ENCODE measurements at places on chromosomes 7 and 10.

- DNase-seq = no peak
These were observed 172.6 kb upstream of the SP8 start for GRCh38 chr7:20959281-20959680.

- no peak for DNase-seq
These were observed 37.7 kb downstream of the CFAP58 start for GRCh38 chr10:104391150-104391968.

DNA sequence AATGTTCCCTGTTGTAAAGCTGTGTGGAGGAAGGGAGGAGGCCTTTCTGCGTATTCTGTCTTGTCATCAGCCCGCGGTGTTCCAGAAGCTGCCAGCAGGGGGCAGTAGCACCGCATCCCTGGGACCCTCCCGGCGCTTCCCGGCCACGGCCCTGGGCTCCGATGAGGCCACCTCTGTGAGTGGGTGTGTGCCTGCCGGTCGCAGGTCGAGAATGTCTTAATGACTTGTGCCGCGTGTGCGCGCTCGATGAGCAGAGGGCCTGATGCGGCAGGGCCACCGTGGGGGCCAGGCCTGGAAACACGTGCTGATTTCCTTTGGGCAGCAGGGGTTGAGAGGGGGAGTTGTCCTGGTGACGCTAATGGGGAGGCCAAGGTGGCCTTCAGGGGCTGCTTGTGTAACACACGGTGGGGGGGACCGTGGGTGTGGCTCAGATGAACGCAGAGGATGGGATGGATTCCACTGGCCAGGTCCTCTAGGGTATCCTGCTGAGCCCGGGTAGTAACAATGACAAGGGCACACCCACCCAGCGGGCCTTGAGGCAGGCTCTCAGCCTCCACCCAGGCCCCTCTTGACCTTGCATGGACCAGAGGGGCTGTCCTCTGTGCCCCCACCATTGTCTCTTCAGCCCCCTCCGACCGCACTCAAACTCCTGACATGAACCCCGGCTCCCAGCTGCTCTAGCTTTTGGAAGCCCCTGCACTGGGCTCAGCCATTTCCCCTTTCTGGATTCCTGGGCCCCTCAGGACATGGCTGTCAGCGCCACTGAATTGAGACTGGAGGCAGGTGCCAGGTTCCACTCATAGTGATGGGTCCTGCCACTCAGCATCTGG, 135.9 kb upstream of the PODXL start:
- DNase-seq = peak; percentile 31

GRCh38 chr7:82335001-82335400, 108.6 kb downstream of the CACNA2D1 start:
- no peak for DNase-seq

DNA sequence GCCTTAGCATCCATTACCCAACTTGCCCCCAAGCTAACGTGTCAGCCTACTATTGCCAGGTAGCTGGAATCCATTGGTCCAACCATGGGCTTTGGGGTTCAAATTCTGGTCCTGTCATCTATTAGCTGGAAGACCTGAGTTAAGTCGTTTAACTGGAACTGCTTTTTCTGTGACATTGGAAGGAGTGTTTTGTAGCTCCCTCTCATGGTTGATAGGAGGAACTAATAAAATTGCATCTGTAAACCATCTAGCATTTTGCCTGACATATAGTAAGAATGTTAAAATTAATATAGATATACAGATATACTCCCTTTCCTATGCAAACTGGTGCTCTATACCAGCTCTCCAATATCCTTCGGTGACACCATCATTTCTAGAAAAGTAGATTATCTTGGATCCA, 23.8 kb upstream of the SLF2 start:
- no peak for DNase-seq

DNA sequence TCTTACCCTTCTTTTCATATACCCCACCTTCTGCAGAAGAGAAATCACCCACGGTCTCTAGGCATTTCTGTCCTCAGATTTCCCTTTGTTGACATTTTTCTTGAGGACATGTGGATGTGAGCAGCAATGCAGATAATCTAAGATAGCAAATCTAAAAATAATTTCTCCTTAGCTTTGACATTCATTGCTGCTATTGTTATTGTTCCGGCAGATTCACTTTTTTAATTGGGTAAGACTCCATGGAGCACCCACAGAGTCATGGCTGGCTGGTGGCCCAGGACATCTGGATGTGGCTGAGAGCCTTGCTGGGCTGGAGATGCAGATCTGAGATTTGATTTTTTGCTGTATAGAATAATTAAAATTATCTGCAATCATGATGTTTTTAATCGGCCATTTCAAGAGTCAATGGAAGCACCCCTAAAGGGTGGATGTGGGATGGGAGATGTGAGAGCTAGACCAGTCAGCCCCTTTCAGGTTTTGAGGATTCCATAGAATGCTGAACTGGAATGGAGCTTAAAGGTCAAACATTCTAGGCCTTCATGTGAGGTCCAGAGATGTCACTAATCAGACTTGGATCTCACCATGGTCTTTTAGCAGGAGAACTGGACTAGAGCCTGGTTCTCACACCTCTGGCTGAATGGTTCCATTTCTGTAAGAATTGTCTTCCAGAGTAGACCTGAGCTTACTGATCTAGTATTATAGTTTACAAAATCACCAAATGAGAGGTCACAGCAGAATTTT, 37.5 kb downstream of the TAS2R41 start:
- DNase-seq = no peak

GRCh38 chr7:105496521-105496920, 25.6 kb downstream of the PUS7 start:
- DNase-seq = no peak

DNA sequence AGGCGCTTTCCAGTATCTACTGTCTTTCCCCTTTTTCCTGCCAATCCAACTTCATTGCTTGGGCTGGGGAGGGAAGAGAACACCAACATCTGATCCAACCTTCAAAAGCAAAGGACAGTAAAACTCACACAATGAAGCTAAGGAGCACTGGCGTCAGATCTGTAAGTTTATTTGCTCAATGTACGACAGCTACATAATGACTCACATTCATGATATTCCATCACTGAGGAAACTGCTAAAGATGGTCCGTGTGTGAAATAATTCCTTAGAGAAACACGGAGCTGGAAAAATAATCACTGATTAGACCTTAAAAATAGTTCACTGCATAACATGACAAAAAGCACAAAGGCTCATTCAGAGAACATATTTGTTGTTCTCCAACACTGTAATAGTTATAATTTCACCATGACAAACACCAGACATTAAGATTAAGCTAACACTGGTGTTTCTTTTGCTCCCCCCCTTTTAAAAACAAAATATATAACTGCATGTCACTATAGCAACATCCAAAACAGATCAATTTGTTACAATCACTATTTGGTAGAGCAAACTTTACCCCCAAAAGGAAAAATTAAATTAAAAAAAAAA, 24.3 kb downstream of the HSPB1 start:
- DNase-seq = no peak

DNA sequence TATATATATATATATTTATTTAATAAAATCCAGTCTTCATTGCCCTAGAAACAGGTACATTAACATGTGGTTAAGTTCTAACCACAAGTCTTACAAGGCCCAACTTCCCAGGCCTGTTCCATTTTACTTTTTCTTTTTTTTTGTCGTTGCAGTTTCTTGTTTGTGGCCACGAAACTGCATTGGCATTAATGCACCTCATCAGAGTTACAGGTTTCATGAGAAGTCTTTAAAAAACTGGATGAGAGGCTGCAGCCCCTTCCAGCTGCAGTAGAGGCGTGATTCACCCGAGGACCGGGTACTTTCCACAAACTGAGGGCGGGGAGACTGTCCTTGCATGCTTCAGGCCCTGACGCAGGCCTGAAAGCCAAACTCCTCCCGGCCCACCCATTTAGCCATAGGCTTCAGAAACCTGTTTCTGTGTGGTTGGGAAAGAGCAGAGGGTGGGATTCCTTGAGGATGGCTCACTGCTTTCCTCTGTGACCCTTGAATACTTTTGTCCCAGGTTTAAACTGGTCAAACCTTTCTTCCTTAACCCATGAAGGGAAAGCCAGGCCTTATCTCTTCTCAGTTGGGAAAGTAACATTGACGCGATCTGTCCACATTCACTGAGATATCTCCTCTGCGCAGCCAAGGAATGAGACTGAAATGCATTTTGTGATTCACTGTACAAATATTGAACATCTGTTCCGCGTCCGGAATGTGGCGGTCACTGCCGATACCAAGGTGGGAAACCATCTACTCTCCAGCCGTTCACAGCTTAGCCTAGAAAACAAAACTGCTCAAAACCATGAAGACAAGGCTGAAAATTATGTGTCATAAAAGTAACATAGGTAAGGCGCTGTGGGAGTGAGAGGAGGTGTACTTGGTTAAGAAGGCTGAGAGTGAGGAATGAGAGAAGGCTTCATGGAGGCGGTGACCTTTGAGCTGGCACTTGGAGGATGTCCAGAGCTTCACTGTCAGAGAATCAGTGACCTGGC, 311.7 kb downstream of the GATA3 start:
- no peak for DNase-seq

- DNase-seq = no peak
These were observed 106.1 kb upstream of the HABP2 start for GRCh38 chr10:113446739-113447138.

DNA sequence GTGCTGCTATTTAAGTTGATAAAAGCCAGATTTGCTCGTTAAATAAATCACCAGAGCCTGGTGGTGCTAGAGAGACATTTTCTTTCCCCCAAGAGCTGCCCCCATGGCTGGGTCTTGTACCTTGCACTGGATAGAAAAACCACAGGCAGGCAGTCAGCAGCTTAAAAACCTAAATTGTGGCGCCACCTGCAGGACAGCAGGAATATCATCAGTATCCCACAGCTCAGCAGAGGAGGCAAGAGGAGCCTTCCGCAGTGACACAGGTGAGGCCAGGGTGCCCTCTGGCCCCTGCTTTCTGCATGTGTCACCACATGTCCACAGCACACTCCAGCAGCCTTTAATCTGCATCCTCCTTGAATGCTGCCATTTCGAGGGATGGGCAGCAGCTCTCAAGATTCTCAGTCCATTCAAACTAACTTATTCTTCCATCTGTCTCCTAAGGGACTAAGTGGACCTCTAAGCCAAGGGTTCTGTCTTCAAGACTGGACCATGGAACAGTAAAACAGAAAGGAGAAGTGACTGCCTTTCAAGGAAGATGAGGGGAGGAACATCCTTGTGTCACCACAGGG, 4.5 kb upstream of the PLXNA4 start:
- DNase-seq = peak; percentile 73

DNA sequence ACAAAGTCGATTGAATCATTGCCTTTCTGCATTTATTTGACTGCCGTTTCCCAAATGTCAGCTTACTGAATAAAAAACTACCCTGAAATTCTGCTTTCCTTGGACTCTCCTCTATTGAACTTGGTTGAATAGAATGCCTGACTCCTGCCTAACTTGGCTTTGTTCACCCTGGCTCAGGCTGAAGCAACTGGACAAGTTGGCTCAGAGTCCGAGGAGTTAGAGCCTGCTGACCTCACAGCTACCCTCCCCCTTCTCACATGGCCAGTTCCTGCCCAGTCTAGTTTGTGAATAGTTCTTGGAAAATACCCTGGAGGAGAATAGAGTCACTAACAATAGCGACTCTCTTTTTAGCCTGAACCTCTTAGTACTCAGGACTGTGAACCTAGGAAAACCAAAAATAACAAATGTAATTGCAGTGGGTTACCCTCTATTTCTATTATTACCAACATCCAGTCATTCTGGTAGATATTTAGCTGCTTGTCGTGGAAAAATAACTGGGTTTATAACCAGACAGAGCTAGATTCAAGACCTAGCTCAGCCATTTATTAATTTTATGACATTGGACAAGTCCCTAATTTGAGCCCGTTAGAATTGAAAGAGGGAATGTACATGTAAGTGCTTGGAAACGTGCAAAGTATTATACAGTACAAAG, 17.3 kb upstream of the NRBF2 start:
- peak; percentile 21 for DNase-seq

- DNase-seq = no peak
These were observed 100.7 kb downstream of the GRK5 start for GRCh38 chr10:119308089-119308488.

Measured in nucleus accumbens (tissue), 56 donors.